ENCODE measurements at places on chromosomes 2 and 18.

DNA sequence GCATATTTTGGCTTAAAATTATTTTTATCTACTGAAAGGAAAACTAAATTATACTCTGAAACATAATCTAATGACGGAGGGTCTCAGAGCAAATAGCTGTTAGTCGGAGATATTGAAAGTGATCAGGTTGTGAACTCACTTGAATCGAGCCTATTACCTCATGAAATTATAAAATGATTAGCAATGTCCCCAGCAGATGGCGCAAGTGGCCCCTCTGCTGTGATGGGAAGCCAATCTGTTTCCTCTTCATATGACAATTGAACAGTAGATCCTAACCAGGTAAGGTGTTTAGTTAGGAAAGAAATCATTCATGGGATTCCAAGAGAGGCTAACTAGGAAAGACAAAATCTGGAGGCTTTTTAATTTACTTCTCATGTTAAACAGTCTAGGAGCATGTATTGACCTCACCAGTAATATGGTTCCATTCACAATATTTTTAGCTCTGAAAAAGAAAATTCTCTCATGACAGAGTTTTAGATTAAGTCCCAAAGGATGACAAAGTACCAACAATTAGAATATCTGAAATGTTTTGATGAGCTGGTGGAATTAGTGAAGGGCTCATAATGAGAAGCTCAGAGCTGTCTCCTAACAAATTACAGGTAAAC, 29.9 kb upstream of the MPPE1 start:
- no peak for DNase-seq

- DNase-seq, result no peak
Measured at GRCh38 chr2:152497481-152498052, 162.6 kb downstream of the FMNL2 start.

DNA sequence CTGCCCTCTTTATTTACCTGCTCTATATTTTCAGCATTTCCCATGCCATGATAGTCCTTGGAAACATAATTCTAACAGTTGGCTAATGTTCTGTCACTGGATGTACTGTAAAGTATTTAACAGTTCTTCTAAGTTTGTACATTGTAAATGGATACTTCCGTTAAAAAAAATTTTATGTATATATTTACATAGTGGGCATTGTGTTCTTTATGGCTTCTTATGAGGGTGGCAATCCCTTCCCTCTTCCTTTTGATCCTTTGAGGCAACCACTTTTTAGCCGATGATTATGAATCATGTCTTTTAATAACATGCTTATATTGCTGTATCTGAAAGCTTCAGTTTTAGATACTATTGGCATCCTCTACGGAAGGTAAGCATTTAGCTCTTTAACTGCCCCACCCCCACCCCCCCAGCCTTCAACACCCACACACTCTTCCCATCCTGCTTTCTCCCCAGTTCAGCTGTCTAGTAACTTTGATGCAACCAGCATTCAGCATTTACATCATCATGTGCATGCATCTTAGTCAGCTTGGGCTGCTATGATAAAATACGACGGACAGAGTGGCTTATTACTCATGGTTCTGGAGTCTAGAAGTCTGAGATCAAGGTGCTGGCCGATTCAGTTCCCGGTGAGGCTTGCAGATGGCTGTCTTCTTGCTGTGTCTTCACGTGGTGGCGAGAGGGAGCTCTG, 21.0 kb upstream of the EDAR start:
- DNase-seq, result no peak

- peak; percentile 85 for DNase-seq
Measured at GRCh38 chr18:51030537-51031258, 685 bp downstream of the SMAD4 start.

DNA sequence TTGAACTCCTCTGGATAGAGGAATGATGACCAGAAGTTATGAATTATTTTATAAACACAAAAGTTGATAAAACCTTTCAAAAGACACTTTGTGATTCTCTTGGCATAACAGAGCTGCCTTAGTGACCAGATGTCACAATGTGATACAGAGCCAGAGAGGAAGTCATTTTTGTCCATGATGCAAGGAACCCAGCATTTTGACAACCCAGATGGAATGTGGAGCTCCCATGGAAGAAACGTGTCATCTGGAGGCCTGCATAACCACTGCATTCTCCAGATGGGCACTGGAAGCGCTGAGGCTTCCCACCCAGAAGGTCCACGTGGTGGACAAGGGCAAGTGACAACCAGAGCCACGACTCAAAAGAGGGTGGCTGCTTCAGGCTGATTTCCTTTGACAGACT, 30.1 kb downstream of the HRH4 start:
- no peak for DNase-seq

- no peak for DNase-seq
Measured at GRCh38 chr2:153551698-153552097, 73.1 kb upstream of the RPRM start.

GRCh38 chr18:24914171-24914525, 437.8 kb downstream of the ZNF521 start:
- DNase-seq, result no peak

DNA sequence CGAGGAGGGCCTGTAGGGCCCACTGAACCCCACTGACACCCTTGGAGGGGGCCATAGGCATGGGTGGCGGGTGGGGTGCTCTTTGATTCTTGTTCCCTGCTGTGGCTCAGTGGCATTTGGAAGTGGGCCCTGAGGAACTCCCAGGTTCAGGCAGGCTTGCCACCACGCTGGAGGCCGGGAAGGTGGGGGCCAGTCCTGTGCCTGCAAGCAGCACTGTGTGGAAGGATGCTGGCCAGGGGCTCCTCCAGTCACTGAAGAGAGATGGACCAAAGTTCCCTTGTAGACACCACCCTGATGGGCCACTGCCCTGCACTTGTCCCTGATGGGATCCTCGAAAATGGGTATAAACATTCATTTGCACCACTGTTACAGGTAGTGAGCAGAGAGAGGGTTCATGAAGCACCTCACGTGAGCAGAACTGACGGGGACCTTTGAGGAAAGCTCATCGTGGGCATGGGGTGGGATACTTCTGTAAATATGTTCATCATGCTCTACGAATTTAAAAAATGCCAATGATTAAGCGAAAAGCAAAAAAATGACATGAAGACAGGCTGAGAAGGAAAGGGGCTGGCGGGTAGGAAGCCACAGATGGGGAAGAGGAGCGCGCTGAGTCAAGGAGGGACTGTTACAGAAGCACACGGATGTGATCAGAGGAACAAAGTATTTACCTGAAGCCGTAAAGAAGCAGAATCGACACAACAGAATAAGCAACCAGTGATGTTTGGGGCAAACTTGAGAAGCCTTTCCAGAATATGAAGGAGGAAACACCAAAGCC, 45.2 kb upstream of the ASB1 start:
- DNase-seq, result no peak

GRCh38 chr2:100981011-100981410, 21.1 kb upstream of the RPL31 start:
- DNase-seq, result no peak

DNA sequence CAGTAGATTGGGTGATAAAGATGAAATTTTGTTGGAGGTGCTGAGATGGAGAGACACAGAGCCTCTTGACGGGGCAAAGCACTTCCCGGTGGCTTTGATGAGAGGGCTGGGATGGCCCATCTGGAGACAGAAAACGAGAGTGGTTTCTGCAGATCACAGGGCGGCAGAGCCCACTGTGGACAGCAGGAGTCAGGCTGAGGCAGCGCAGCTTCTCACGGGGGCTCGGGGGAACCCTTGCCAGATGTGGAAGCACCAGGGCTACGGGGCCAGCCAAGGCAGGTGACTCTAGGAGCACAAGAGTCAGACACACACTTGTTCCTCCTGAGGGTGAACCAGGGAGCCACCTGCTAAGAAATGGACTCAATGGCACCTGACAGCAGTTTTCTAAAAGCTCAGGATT, 78.5 kb downstream of the TPO start:
- DNase-seq, result peak; percentile 61

GRCh38 chr2:172938713-172939375, 136.8 kb upstream of the MAP3K20 start:
- no peak for DNase-seq

- DNase-seq, result no peak
Measured at GRCh38 chr2:165450156-165450555, 19.3 kb upstream of the CSRNP3 start.

DNA sequence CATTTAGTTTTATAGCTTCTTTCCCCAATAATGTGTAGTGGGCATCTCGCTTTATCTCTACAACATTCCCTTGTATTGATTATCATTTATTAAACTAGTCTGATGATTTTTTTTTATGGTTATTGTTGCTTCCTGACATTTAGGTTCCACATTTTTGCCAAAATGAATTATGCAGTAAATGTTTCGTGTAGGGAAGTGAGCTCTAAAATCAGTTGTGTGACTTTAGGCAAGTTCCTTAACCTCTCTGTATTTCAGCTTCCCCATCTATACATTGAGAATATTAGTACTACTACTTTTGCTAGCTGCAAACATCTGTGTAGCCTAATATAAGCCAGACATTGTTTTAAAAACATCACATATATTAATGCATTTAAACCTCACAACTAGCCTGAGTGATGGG, 22.9 kb downstream of the SOCS6 start:
- DNase-seq, result no peak

- no peak for DNase-seq
Measured at GRCh38 chr2:239288951-239289511, 111.8 kb downstream of the HDAC4 start.

- no peak for DNase-seq
Measured at GRCh38 chr2:231132129-231132528, 7.3 kb upstream of the HTR2B start.

- no peak for DNase-seq
Measured at GRCh38 chr18:62446511-62446910, 76.3 kb upstream of the ZCCHC2 start.

DNA sequence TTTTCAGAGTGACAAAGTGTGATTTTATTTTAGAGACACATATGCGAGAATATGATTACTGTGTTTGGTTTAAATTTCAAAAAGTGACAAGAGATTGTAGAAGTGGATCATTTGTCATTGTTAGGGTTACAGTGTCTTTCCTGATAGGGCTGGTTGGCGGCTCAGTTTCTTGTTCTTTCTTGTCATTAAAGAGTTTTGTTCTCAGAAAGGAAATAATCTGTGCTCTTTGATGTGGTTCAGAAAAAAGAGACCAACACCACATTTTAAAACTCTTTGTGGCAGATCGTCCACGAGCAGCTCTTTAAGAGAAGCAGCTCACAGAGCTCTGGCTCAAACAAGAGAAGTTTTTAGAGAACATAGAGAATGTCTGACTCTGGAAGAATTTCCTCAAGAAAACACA, 45.6 kb upstream of the ZNF532 start:
- DNase-seq, result no peak

DNA sequence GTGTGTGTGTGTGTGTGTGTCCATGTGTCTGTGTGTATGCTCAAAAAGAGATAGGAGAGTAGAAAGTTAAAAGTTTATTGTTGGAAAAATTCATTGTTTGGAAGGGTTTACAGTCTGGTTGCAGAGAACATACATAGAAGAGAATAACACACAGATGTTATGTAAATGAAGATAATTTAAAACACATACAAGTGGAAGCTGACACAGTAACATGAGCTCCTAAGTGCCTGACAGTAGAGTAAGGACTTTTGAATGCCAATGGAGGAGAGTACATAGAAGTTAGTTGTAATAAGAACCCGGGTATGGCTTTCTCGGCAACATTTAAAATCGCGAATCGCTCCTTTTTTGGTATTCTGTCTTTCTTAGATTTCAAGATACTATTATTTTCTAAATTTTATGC, 137.0 kb upstream of the FANCL start:
- DNase-seq, result no peak
